ENCODE measurements at places on chromosomes 1 and 21.

DNA sequence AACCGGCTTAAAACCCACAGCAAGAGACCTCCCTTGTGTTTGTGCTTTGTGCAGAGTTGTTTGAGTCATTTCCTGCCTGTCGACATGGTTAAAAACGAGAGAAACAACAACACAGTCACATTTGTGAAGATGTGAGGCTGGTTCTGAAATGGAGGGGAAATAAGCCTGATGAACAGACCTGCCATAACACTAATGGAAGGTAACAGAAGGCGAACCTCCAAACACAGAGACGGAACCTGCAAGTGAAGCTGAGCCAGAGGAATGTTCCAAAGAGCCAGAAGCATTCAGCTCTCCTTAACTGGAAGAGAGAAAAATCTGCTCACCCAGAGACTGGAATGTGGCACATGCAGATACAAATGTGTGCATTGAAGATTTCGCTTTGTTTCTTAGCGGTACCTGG, 53.2 kb upstream of the RAVER2 start:
- no peak for DNase-seq

- DNase-seq: no peak
Observed at GRCh38 chr1:25037174-25038074, 107.3 kb upstream of the RUNX3 start.

DNA sequence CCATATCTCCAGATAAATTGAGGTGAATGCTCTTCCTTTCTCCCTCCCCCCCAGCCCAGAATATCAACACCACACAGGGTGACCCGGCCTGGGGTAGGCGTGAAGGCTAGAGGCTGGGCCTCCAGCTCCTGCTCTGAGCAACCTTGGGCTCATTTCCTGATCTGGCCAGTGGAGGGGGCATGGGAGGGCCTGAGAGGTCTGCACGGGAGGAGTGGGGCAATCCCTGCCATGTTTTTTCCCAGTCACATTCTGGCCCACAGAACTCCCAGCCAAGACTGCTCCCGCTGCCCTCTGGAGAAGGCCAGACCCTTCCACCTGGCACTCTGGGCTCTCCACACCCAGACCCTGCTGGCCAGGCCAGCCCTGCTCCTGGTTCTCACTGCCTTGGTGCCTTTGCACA, 3.9 kb downstream of the CLDN19 start:
- no peak for DNase-seq

DNA sequence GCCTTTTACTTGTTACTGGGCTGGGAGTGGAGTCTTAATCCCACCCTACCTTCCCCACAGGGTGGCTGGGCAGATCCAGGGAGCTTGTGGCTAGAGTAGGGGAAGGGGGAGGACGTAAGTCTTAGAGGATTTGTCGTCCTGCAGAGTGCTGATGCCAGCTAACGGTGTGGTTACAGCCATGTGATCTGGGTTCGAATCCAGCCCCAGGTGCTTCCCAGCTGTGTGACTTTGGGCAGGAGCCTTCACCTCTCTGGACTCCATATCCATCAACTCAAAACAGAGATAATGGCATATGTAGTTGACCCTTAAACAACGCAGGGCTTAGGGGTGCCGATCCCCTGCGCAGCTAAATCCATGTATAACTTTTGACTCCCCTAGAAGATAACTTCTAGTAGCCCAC, 108.4 kb upstream of the TMEM51 start:
- DNase-seq: no peak

- DNase-seq: no peak
Observed at GRCh38 chr1:81594206-81594605, 206.5 kb upstream of the ADGRL2 start.

GRCh38 chr1:54567961-54568360, 19.9 kb downstream of the ACOT11 start:
- no peak for DNase-seq
